NK-92 treated with Interleukin-12 subunit alpha and Interleukin-12 subunit beta, amount 100 ng/mL, for 24 hours (cell line): ENCODE measurements at places on chromosomes 16 and 17.

GRCh38 chr16:14003074-14003570 lies 68.0 kb upstream of the MRTFB start:
- DNase-seq = no peak

DNA sequence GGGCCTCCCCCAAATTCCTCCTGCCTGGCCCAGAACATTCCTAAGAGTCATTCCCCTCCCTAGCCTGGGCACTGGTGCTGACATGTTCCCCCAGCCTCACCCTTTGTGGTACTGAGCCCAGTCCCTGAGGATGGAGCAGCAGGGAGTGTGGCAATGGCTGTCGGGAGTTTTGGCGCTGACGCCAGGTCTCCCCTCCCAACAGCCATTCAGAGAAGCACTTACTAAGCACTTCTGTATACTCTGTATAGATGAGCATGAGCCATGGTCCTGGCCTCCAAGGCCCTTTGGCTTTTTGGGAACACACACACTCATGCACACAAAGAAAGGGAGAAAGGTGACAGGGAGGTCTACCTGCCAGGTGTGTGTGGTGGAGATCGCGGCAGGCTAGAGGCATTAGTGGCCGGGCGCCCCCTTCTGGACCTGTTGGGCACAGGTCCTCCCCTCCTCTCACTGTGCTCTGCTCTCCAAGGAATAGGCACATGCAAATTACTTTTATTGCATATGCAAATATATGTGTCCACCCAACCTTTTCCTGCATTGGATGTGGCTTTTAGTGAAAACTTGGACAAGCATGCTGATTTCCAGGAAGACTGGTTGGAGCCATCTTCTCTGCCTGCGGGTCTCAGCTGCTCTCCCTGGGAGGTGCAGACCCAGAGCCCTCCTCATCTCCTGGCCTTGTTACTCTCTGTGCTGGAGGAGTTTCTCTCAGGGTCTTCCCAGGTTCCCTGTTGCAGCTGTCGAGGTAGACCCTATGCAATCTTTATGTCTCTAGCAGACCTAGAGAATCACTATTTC lies 17.4 kb upstream of the C17orf107 start:
- no peak for DNase-seq

DNA sequence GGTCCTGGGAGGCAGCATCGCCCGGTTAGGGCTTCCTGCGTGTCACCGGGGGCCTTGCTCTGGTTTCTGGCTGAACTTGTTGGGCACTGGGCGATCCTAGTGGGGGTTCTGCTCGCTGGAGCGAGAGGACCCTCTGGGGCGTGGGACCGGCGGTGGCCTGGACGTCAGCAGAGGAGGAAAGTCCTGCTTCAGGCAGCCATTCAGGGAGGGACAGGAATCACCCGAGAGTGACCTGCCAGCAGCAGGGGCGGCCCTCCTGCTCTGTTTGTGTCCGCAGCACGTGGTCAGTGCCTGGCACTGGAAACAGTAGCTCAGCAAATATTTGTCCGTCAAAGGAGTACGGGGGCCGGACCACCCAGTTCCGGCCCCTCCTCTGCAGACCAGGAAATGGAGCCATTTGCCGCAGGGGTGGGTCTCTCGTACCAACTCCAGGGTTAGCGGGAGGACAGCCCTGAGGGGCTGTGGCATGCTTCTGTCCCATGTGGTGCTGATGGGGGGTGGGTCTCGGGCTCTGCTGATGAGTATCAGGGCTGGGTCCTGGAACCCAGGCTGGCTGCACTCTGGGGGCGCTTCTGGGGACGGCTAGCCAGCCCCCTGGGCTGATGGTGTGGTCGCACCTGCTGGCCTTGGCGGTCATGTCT lies 48.3 kb downstream of the BAIAP2 start:
- DNase-seq = no peak

DNA sequence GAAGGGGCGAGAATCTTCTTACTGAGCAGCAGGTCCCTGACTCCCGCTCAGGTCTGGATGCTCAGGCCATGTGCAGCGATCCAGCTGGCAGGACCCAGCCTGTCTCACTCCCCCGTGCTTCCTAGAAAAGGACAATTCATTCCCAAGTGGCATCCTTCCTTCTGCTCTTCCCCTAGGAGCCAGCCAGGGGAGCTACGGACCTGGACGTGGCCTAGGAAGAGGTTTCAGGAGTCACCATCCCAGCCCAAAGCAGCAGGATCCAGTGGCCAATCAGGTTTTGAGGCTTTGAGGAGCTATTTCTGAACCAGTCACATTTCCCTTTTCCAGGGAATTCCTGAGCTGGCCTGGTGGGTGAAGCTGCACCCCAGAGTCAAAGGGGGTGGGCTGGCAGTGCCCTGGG lies 7.8 kb upstream of the CD79B start:
- no peak for DNase-seq

DNA sequence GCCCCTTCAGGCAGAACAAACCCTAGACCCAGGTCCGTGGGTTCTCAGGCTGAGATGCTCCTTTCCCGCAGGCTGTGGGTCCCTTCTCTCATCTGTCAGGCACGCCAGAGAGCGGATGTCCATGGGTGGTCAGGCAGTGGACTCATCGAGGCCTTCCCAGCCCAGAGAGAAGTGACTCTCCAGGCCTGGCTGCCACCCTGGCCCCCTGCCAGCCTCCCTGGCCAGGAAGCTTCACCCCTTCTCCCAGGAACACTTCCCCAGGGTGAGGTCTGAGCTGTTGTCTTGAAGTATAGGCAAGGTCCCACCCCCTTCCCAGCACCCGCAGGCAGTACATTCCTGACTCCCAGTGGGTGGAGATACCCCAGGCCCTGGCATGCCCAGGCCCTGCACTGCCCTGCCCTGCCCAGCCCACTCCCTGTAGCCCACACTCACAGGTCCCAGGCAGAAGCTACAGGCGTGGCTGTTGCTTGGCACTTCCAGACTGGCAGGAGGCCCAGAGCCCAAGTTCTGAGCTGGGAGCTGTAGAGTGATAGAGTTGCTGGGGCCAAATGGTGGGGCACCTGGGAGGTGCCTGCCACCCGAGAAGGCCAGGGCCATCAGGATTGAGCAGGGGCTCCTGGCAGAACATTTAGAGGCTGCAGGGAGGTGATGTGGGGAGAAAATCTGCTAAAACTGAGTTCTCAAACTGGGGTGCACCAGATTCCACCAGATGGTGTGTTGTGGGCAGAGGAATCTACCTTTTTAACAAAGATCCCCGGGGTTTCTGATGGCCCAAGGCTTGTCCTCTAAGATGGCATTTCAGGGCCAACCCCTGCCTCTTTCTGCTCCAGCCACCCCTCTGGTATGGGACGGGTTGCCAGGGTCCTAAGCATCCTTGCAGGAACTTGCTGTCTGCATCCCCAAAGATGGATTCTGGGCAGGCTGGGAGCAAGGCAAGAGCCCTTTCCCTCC lies 6.7 kb downstream of the ITGA3 start:
- DNase-seq = no peak

DNA sequence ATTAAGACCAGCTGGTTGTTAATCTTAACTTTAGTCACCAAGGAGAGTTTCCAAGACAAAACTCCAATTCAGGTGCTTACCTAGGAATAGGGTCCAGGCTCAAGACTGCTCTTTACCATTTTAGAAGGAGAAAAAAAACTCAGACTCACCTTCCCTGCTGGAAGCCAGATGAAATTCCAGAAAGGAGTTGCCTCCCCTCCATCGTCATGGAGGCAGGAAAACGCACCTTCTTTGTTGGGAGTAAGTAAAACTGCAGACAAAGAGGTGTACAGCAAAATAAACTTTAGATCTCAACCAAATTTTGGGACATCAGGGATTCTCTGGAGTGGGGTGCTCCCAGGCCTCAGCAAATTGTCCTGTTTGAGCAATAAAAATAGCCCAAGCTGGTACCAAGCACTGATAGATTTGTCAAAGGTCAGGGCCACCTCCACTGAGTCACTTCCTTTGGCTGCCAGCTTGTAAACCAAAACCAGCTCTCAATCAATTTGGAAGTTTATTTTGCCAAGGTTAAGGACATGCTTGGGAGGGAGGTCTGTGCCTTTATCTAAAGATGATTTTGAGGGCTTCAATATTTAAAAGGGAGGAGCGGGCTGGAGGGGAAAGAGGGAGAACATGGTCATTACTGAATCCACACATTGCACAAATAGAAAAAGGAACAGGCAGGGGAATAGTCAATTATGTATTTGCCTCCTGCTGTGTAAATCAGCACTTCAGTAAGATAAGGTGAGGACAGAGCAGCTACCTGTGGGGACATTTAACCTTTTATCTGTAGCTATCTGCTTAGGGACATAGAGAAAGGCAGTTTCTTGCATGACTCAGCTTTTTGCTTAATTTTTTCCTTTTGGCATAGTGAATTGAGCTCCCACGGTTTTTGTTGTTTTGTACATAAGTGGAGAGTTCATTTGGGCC lies 1.5 kb upstream of the ALDH3A2 start:
- no peak for DNase-seq

DNA sequence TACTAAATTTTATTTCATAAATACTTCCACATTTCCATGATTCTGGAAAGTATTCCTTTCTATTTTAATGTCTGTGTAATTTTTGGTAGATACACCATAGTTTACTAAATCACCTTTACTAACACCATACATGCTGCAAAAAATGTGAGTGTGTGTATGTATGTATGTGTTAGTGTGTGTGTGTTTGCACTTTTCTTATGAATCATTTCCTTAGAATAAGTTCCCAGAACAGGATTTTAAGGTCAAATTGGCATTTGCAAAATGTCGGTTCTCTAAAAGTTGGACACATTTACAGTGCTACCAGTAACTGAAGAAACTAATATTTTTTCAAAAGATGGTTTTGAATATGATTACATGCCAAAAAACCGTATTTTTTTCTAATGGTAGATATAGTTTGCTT lies 137.1 kb downstream of the CYB561 start:
- DNase-seq = no peak

- no peak for DNase-seq
Measured at GRCh38 chr17:55760643-55761355, 9.9 kb downstream of the PCTP start.

DNA sequence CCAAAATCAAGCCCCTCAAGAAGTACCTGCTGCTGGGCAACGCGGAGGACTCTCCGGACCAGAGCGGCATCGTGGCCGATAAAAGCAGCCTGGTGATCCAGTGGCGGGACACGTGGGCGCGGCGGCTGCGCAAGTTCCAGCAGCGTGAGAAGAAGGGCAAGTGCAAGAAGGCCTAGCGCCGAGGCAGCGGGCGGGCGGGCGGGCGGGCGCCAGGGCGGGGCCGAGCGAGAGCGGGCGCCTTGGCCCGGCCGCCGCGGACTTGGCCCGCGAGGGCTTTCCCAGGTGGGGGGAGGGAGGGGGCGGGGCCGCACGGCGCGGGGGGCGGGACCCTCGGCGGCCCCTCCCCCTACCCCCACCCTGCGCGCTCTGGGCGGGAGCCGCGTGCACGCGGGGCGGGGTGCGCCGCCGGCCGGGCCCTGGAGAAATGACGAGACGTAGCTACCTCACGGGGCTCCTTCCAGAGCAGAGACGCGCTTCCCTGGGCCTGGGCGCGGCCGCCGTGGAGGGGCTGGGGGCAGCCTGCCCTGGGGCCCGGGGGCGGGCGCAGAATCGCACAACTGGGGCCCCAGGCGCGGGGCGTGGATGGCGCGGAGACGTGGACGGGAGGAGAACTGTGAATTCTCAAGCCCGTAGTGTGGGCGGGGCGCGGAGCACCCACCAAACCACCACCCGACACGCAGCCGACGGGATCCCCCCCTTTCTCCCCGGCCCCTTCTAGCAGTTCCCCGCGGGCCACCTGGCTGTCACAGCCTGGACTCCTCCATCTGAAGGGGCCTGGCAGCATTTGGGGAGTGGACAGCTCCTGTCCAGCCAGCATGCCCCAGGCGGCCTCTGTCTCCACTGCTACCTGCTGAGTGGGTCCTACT lies 218.7 kb downstream of the NTN1 start:
- DNase-seq = no peak

GRCh38 chr16:66516808-66517585 lies 32.9 kb downstream of the TK2 start:
- DNase-seq = peak; percentile 92

DNA sequence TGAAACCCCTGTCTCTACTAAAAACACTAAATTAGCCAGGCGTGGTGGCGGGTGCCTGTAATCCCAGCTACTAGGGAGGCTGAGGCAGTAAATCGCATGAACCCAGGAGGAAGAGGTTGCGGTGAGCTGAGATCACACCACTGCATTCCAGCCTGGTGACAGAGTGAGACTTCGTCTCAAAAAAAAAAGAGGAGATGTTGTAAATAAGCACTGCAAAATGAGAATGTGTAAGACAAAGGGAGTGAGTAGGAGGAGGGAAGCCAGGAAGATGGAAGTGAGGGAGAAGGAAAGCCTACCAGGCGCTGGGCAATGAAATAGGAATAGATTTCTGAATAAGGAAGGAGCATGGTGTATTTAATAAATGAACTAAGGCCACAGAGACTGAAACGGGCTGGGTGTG lies 8.7 kb upstream of the PRPF8 start:
- no peak for DNase-seq

- no peak for DNase-seq
Measured at GRCh38 chr17:17691468-17692263, 10.4 kb downstream of the RAI1 start.

GRCh38 chr17:67993153-67993997 lies 2.9 kb downstream of the C17orf58 start:
- DNase-seq = peak; percentile 78

- DNase-seq = no peak
Measured at GRCh38 chr17:32342603-32343325, 791 bp upstream of the C17orf75 start.

- DNase-seq = no peak
Measured at GRCh38 chr16:19294156-19294649, 8.7 kb downstream of the CLEC19A start.

GRCh38 chr17:38628441-38628840 lies 22.7 kb upstream of the SRCIN1 start:
- DNase-seq = no peak

DNA sequence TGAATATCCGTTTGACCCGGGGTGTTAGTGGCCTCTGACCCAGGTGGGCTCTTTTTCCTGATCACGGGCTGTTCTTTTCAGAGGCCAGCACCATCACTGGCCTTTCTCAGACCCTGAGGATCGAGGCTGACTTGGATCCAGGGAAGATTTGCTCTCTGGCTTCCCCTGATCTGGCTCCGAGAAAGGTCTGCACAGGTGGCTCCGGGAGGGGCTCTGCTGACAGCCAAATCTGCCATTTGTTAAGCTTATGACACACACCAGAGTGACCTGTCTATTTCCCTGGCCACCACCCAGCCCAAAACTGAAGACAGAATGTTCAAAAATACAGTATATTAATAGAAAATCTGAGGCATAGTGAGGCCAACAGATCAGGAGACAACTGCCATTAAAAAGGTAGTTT lies 221.8 kb upstream of the TNRC6C start:
- DNase-seq = no peak

GRCh38 chr17:76027159-76027839 lies at the start of gene EVPL:
Gene EVPL (minus strand): TSS chr17:76027306. CDS start chr17:76027198, 108 bp downstream.
- no peak for DNase-seq

- no peak for DNase-seq
Measured at GRCh38 chr16:66886914-66887313, 6.6 kb downstream of the PDP2 start.
